ENCODE measurements at places on chromosomes 16 and 17. TPM values are rescaled to one million over a fixed set of nuclear protein-coding genes. Genes with fewer than 3 reads are reported as not detected.

TMC8 gene
- total RNA-seq = 35.9 TPM

DNAAF1 gene
- total RNA-seq = 4.8 TPM

TLCD3B gene
- total RNA-seq = not detected

CSHL1 gene
- not detected for total RNA-seq

UNC13D gene
- total RNA-seq = 26.1 TPM

HOXB4 gene
- 22.6 TPM for total RNA-seq

ADAMTS18 gene
- total RNA-seq = 0.60 TPM

CNTROB gene
- 27.5 TPM for total RNA-seq

RBL2 gene
- 67.9 TPM for total RNA-seq

SMIM5 gene
- 8.0 TPM for total RNA-seq

All from kidney (tissue), 22 donors.